A375 (cell line): ENCODE measurements at places on chromosomes 4 and X. TPM values are rescaled to one million over a fixed set of nuclear protein-coding genes. Genes with fewer than 3 reads are reported as not detected.

Gene LRP2BP
- 0.15 and 0.24 TPM in 2 replicates for total RNA-seq

Gene SPON2
- total RNA-seq, result 10.3 and 13.4 TPM in 2 replicates

Gene BRCC3
- total RNA-seq, result 9.4 and 11.3 TPM in 2 replicates

Gene CACNA1F
- total RNA-seq, result not detected in 2 replicates

Gene IGSF1
- 0.13 and 0.15 TPM in 2 replicates for total RNA-seq

Gene CPLX1
- total RNA-seq, result 0.05 TPM in 1 of 2 replicates, not detected in the other

Gene ASB9
- 20.6 and 25.1 TPM in 2 replicates for total RNA-seq

Gene MAML3
- total RNA-seq, result 9.2 and 9.6 TPM in 2 replicates

Gene ADH1B
- not detected in 2 replicates for total RNA-seq

Gene AWAT1
- not detected in 2 replicates for total RNA-seq

Gene AP1AR
- total RNA-seq, result 19.8 and 29.3 TPM in 2 replicates

Gene IQCM
- 0.30 and 0.74 TPM in 2 replicates for total RNA-seq

Gene ADGRA3
- total RNA-seq, result 21.5 and 21.7 TPM in 2 replicates

Gene SLC6A14
- not detected in 2 replicates for total RNA-seq

Gene MID1
- total RNA-seq, result 12.8 and 22.7 TPM in 2 replicates

Gene HOPX
- total RNA-seq, result 0.45 TPM in 1 of 2 replicates, not detected in the other

Gene ZNF732
- 0.30 and 0.48 TPM in 2 replicates for total RNA-seq

Gene FHIP1A
- total RNA-seq, result 3.4 and 7.0 TPM in 2 replicates

Gene HSD17B13
- total RNA-seq, result 0.19 and 0.72 TPM in 2 replicates

Gene ZFP92
- not detected in 2 replicates for total RNA-seq

Gene F8A2
- not detected in 2 replicates for total RNA-seq

Gene NCAPG
- 65.5 and 98.5 TPM in 2 replicates for total RNA-seq

Gene GAGE1
- 29.5 and 37.1 TPM in 2 replicates for total RNA-seq

Gene GALNT7
- 6.5 and 8.6 TPM in 2 replicates for total RNA-seq

Gene WDR13
- 135 and 153 TPM in 2 replicates for total RNA-seq

Gene BMX
- 2.1 and 2.3 TPM in 2 replicates for total RNA-seq

Gene TRPC5OS
- not detected in 2 replicates for total RNA-seq

Gene SORCS2
- 0.49 and 0.77 TPM in 2 replicates for total RNA-seq

Gene LRIT3
- 0.13 TPM in 1 of 2 replicates, not detected in the other for total RNA-seq

Gene TRIM60
- 0.19 TPM in 1 of 2 replicates, not detected in the other for total RNA-seq

Gene GRK4
- 3.2 and 4.0 TPM in 2 replicates for total RNA-seq

Gene HSPA4L
- total RNA-seq, result 2.1 and 3.6 TPM in 2 replicates

Gene STK32B
- total RNA-seq, result 28.3 and 31.0 TPM in 2 replicates

Gene CXXC4
- 0.32 and 0.45 TPM in 2 replicates for total RNA-seq

Gene BTC
- 0.37 and 1.5 TPM in 2 replicates for total RNA-seq

Gene KIAA1210
- total RNA-seq, result not detected in 2 replicates

Gene SPANXA1
- total RNA-seq, result 18.7 and 37.4 TPM in 2 replicates

Gene IQSEC2
- total RNA-seq, result 7.6 and 11.2 TPM in 2 replicates

Gene SPANXA2
- 37.4 and 48.0 TPM in 2 replicates for total RNA-seq

Gene TMEM271
- 0.08 TPM in 1 of 2 replicates, not detected in the other for total RNA-seq

Gene TIMM8A
- total RNA-seq, result 5.9 and 6.6 TPM in 2 replicates

Gene EDNRA
- 1.2 and 3.4 TPM in 2 replicates for total RNA-seq

Gene GRID2
- total RNA-seq, result 2.7 and 5.3 TPM in 2 replicates

Gene FAM53A
- 3.2 and 5.8 TPM in 2 replicates for total RNA-seq

Gene ITIH6
- total RNA-seq, result 1.7 and 2.8 TPM in 2 replicates

Gene PCDH10
- total RNA-seq, result 10.3 and 12.8 TPM in 2 replicates

Gene ZNF157
- 0.04 and 0.11 TPM in 2 replicates for total RNA-seq

Gene ASMT
- total RNA-seq, result not detected in 2 replicates

Gene GCNA
- 0.53 and 0.83 TPM in 2 replicates for total RNA-seq

Gene MAGEA9B
- total RNA-seq, result not detected in 2 replicates

Gene IL9R
- total RNA-seq, result 0.11 and 0.16 TPM in 2 replicates

Gene IRAK1
- total RNA-seq, result 210 and 235 TPM in 2 replicates

Gene FAM9B
- 0.32 and 1.3 TPM in 2 replicates for total RNA-seq
